Suppressor macrophage (primary cell): ENCODE measurements at places on chromosomes 2 and 18.

DNA sequence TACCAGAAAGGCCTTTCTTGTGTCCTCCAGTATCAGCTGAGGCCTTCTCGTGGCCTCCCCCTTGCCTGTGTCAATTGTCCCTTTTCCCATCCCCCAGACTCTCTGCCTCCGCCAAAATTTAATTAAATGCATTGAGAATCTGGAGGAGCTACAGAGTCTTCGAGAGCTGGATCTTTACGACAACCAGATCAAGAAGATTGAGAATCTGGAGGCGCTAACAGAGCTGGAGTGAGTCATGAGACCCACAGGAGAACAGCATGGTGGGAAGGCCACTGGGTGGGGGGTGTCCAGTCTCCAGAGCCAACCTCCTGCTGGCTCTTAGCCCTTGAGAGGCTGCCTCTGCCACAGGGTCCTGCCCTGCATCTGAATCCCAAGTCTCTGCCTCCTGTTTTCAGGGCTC lies 8.8 kb downstream of the PPP1R7 start:
- DNase-seq: no peak

- peak; percentile 68 for DNase-seq
Measured at GRCh38 chr2:127082974-127083373, 24.0 kb downstream of the BIN1 start.

DNA sequence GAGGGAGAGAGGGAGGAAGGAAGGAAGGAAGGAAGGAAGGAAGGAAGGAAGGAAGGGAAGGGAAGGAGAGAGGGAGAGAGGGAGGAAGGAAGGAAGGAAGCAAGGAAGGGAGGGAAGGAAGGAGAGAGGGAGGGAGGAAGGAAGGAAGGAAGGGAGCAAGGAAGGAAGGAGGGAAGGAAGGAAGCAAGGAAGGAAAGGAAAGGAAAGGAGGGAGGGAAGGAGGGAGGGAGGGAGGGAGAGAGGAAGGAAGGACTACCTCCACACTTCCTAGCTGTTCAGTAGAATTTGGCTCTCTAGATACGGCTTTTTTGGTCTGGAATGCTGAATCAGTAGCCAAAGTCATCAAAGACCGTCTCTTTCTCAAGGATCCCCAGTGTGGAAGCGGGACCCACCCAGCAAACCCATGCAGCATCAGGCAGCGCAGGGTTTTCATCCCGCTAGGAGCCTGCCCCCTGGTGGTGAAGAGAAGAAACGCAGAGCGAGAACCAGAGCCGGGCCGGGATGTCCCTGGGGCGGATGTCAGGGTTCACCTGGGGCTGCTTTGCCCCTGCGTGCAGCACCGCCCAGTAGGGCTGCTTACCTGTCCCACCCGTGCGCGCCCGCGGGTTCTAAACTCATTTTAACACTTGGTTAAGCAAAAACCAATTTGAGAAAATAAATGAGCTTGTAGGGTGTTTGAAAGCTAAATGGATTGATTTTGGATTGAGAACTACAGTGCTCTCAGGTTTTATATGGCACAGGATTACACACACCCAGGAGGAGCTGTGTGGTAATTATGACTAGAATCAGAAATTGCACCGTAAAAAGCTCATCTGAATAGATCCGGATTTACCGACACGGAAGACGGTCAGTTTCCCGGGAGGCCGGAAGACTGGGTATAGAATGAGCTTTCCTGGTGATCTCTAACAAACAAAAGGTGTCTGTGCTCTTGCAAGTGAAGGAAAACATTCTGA lies 48.1 kb upstream of the ARL4C start:
- peak; percentile 78 for DNase-seq

DNA sequence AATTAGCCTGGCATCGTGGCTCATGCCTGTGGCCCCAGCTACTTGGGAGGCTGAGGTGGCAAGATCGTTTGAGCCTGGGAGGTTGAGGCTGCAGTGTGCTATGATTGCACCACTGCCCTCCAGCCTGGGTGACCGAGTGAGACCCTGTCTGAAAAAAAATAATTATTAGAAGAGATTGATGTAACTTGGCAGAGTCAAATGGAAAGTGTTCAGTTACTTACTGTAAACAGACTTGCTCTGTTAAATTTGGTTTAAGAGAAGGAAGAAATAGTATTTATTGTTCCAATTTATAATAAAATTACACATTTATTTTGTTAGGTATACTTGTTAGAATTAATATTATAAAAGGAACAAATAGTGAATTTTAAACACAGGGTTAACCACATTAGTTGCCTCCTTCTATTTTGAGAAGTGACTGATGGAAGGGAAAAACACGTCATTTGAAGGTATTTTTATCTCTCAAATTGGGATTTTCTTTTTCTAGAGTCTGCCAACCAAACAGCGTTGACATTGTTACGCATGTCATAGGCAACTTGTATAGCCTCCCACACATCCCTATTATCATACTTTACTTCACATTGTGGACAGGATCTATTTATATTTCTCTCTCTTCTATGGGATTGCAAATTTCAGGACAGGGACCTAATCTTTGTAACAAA lies 118.8 kb upstream of the B3GNT2 start:
- peak; percentile 11 for DNase-seq
